ENCODE measurements at places on chromosomes 3 and 15.

GRCh38 chr3:119542168-119542767, 17.1 kb downstream of the CD80 start:
- no peak for DNase-seq

- no peak for DNase-seq
These were observed 191.3 kb downstream of the ZMAT3 start for GRCh38 chr3:178880274-178880673.

DNA sequence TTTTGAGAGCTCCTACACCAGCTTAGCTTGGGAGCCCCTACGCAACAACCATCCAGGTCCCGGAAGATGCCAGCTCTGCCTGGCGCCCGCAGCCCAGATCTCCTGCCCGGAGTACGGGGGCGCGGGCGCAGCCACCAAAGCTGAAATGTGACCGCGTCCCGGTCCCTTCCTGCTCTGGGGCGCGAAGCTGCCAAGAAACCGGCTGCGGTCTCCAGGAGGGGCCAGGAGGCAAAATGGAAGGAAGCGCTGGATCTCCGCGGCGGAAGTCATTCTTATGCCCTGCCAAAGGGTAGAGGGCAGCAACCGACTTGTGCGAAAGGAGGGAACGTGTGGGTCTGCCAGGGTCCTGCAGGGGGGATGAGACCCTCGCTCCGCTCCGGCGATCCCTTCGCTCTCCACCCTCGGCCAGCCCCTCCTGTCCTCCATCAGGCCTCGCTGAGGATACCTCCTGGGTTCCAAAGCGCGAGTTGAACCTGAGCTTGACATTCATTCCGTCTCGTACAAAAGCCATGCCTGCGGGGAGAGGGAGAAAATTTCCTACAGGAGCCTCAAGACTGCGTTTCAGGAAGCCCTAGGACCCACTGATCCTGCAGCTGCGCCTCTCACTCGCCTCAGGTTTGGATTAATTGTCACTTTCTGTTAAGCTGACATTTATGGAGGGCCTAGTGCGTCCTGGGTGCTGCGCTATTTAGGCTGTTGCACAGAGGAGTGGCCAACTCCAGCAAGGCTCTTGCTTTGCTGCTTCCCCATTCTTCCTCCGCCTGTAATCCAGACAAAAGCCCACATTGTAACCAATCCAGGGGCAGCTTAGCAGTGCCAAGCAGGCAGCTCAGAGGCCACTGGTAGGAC, 98.3 kb upstream of the VGLL3 start:
- DNase-seq: no peak

DNA sequence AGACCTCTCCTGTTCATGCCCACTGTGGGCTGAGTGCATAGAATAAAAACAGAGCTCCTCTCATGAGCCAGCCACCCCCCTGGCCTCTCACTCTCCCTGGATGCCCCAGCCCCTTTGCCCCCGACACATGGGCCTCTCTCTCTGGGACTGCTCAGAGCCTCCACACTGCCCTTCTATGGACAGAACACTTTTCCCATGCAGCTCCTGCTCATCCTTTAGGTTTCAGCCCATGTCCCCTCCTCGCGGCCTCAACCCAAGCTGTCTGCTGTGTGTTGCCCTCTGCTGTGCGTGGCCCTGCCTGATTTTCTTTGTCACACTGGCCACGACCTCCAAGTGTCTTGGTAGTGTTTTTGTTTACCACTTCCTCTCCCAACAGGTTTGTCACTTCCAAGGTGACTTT, 20.7 kb upstream of the PRR23E start:
- DNase-seq: no peak

DNA sequence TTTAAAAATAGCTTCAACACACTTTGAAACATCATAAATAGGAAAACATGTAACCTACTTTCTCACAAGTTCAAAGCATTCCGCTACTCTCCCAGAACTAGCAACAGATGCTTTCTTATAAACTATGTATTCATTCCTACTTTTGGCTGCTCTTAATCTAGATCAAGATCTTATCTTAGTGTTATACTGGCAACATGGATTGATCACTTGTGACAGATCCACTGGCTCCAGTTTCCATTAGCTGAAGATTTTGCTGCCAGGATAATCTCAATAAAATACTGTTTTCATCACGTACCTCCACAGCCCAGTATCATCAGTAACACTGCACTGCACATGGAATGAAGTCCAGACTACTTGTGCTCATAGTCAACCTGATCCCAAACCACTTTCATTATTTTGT, 491.7 kb upstream of the AGTR1 start:
- no peak for DNase-seq

- no peak for DNase-seq
These were observed 4.4 kb upstream of the AVEN start for GRCh38 chr15:34043391-34043790.

DNA sequence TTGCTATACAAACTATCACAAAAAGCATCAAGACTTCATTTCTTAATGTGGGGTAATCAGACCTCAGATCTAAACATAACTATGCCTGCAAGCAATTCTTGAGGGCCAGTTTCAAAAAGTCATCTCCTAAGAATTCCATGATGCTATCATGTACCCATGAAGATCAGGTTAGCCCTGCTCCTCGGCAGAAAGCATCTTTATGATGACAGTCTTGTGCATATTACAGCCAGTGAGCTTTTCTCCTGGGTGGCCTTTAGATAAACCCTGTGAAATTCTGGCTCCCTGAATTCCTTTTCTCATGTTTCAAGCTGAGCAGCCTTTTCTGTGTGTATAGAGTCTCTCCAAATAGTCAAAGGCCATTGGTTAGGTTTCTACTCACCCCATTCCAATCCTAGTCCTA, 201.9 kb upstream of the MCTP2 start:
- DNase-seq: no peak

DNA sequence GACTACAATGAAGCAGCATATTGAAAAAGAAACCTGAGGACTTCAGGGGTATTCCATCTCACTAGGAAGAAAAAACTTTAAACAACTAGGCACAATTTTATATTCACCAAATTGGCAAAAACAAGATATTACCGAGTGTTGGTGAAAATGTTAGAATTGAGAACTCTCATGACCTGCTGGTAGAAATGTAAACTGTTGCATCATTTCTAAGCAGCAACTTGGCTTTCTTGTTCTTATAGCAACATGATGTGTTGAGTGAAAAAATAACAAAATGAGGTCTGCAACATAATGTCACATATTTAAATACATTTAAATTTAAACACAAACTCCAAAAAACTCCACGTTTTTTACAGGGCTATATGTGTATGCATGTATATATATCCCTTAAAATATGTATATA, 59.0 kb upstream of the SPPL2A start:
- no peak for DNase-seq

DNA sequence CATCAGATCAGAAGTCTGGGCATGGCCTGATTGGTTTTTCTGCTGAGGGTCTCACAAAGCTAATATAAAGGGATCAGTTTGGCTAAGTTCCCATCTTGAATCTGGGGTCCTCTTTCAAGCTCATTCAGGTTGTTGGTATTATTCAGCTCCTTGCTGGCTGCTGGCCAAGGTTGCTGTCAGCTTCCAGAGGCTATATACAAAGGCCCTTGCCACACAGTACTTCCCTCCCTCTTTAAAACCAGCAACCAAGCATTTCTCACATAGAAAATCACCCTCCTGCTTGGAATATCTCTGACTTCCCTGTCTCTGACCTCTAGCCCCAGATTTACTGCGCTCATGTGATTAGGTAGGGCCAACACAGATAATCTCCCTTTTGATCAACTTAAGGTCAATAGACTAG, 442.9 kb downstream of the ERC2 start:
- no peak for DNase-seq

- DNase-seq: no peak
These were observed 77.4 kb downstream of the LSM3 start for GRCh38 chr3:14256046-14256445.

DNA sequence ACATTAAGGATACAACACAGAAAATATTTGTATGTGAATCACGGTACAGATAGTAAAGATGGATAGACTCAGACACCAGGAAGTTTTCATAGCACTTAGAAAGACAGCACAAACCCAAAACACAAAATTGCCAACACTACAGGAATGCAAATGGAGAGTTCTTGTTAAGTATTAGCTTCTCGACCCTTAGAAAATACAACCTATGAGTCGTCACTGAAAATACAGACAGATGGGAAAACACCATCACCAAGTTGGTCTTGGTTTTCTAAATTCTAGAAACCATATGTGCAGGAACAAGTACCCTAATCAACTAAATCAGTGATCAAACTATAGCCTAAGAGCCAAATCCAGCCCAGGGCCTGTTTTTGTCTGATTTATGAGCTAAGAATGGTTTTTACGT, 50.7 kb downstream of the PEAK1 start:
- DNase-seq: no peak

DNA sequence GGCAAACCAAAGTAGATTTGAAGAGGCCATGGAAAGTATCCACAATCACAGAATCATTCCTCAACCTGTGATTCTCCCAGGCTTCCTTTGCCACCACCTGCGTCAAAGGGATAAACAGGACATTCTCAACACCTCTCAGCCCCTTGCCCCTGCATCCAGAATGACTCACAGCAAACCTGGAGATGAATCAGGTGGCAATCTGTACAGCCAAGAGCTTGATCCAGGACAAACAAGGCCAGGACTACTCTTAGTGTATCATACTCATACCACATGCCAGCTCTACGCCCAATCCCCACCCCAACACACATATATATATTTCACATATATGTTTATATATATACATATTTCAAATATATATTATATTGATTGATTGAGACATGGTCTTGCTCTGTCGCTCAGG, 23.6 kb upstream of the C3orf62 start:
- no peak for DNase-seq

GRCh38 chr3:11914651-11915050, 68.0 kb upstream of the TAMM41 start:
- no peak for DNase-seq

DNA sequence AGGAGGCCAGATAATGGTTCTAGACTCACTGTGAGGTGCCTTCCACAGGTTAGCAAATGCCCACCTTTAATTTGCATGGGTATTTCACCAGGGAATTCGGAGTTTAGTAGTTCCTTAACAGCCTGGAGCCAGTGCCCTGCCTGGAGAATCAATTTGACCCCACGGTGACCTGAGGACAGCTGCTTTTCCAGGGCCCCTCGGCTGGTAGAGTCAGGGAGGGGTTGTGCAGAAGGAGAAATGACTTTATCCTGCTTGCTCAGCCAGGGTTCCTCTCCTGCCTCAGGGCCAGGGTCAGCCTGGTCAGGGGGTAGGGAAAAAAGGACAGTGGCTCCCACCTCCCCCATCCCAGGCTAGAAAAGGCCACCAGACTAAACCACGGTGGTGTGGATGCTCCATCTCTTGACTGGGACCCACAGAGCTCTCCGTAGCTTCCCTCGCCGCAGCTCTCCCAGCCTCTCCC, 12.0 kb downstream of the DLL4 start:
- DNase-seq: no peak

DNA sequence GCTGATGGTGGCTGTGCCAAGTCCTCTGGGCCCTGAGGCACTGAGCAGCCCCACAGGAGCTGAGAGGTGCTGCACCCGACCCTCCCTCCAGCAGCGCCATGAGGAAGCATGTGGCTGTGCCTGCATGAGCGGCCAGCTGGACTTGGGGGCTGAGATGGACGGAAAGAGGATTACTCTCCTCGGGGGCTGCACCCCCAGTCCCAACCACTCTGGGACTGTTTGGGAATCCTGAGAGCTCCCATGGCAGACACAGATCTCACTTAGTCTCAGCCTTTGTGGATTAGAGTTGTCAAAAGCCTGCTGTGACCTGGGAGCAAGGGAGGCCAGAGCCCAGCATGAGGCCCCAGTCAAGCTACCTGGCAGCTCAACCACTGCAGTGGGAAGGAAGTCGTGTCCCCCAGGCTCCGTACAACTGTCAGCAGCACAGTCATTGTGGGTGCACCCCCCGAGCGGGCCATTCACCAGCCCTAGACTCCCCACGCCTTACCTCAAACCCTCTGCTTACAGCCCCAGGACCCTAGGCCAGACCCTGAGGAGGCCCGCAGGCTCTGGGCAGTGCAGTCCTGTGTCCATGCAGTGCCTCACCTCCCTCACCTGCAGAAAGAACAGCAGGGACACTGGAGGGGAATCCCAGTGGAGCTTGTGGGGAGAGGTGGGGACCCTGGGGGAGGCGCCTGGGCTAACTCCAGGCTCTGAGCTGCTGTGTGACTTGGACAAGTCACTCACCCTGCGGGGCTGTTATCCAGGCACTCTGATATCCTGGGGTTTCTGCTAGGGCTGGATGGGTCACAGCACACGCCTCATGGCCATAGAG, 17.1 kb downstream of the PRR23E start:
- no peak for DNase-seq

GRCh38 chr15:47461652-47462141, 255.6 kb upstream of the SEMA6D start:
- DNase-seq: no peak

DNA sequence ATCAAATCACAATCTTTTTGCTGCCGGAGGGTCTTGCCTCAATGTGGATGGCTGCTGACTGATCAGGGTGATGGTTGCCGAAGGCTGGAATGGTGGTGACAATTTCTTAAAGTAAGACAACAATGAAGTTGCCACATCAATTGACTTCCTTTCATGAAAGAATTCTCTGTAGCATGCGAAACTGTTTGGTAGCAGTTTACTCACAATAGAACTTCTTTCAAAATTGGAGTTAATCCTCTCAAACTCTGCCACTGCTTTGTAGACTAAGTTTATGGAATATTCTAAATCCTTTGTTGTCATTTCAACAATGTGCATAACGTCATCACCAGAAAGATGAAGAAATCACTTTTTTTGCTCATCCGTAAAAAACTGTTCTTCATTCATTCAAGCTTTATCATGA, 65.8 kb downstream of the B3GNT5 start:
- DNase-seq: no peak

DNA sequence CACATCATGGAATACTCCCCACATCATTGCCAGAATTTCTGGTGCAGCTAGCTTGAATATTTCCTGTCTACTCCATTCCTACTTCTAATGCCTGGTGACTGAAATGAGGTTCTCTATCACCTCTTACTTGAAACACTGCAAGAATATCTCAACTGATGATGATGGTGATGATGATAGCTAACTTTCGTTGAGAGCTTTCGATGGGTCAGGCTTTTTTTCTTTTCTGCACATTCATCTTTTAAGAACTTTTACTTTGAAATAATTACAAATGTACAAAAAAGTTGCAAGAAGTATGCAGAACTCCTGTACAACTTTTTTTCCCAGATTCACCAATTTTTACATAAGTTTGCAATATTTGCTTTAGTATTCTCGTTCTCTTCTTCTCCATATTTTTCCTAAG, 233.5 kb downstream of the MEIS2 start:
- no peak for DNase-seq

- no peak for DNase-seq
These were observed 1.1 kb downstream of the PAK6 start for GRCh38 chr15:40239693-40240618.

DNA sequence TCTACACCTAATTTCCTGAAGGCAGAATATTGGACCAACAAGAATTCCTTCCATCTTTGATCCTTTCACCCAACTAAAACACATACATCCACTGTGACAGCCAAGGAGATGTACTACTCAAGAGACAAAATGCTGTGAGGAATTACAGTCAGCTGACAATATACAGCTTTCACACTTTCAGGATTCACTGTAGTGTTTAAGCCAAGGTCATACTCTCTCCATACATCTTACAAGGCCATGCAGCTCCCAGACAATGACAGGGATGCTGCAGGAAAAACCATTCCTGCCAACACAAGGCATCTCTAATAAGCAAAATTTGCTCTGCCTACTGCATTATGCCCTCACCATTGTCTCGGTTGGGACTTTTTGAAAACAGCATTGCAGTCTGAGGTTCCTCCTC, 170.7 kb downstream of the TBC1D5 start:
- no peak for DNase-seq
